Iris pigment epithelial cell (primary cell): ENCODE measurements at places on chromosomes 7 and 10.
A peak's percentile ranks its signal among the peaks of the same experiment; 100 is the strongest.

GRCh38 chr7:39529582-39529981 is 36.6 kb upstream of the YAE1 start:
- no peak for DNase-seq

GRCh38 chr10:72979709-72980108 is 25.1 kb upstream of the PLA2G12B start:
- no peak for DNase-seq

DNA sequence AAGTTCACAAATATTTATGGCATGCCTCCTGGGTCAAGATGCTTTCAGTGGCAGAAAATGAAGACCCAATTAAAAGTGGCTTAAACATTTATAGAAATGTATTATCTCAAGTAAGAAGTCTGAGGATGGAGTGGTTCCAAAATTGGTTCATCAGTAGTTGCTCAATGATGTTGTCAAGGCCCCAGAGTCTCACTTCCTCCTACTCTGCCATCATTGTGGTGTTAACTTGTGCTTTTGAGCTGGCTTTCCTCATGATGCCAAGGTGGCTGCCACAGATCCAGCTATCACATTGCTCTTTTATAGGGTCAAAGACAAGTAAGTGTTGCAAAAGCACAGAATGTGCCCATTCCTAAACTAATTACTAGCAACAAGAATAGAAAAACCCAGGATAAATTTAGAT is 404.6 kb upstream of the NRP1 start:
- no peak for DNase-seq

- DNase-seq = no peak
Observed at GRCh38 chr7:101990811-101991418, 173.5 kb downstream of the CUX1 start.

DNA sequence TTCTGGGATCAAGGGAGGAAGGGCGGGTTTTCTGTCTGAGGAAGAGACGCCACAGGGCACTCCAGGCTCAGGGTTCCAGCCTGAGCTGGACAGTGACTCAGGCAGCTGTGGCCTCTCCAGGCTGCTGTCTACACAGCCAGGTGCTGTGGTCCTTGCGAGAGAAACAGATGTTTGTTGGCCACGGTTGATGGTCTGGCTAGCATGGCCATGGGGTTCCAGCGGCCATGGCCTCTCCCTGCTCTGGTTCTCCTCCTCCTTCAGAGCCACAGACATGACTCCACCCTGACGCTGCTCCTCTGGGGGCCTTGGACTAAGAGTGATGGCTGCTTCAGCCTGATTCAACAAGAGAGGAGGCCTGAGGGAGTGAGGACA is 75.9 kb downstream of the AFAP1L2 start:
- DNase-seq = no peak

- DNase-seq = no peak
Observed at GRCh38 chr7:150978126-150978789, at the start of gene KCNH2. KCNH2 (minus strand) TSS chr7:150978321; CDS start chr7:150977913, 408 bp downstream.

GRCh38 chr10:38159004-38159403 is 64.9 kb downstream of the ZNF37A start:
- DNase-seq = peak; percentile 2

GRCh38 chr10:43700306-43700705 is 51.6 kb upstream of the ZNF32 start:
- no peak for DNase-seq

GRCh38 chr10:46094197-46094500 is 48.1 kb upstream of the MSMB start:
- no peak for DNase-seq
